ENCODE measurements at places on chromosomes 4 and X.

DNA sequence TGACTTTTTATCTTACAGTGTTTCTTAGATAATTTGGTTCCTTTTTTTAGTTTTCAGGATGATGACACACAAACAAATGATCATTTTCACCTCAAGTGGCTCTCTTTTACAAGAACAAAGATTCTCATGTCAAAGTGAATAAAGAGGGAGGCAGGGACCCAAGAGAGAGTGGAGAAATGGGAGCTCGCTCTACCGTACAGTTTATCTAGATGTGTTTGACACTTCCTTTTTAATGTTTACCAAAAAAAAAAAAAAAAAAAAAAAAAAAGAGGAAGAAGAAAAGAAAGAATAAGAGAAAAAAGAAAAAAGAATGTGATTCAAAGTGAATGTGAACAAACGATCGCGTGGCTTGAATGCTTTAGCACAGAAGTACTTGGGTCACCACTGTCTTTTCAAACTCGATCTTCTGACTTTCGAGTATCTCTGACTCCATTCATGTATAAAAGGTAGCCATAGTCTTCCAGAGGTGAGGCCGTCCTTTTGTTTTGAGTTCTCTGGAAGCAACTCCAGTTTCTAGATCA is 75.6 kb upstream of the GRXCR1 start:
- no peak for DNase-seq

GRCh38 chrX:5458300-5458842 is 770.3 kb downstream of the NLGN4X start:
- DNase-seq = no peak

DNA sequence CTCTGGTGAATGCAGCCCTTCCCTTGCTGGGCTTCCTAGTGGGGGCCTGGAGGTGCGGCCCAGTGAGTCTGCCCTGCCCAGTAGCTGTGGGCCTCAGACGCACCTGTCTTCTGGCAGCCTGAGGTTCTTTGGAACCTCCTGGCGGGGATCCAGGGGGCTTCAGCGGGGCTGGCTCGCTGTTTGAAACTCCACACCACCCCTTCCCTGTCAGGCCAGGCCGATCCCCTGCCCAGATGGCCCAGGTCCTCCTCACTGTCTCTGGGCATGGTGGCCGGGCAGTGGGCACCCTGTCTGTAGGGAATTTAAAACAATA is 10.7 kb upstream of the NKX1-1 start:
- DNase-seq = no peak

DNA sequence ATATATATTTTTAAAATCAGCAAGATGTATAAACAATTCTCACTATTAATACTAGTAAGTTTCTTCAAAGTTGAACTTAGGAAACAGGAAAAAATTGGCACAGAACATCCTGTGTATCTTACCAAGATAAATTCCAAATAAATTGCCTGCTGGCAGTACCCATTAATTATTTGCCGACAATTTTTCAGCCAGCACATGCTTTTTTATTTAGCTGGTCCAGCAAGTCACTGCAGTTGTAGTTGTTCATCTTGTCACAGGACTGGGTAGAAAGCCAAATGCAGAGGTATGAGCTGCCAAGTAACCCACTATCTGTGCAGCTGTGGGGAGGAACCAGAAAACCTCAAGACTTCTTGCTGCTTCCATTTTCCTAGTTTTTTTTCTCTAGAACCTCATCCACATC is 113.4 kb downstream of the PACRGL start:
- no peak for DNase-seq

DNA sequence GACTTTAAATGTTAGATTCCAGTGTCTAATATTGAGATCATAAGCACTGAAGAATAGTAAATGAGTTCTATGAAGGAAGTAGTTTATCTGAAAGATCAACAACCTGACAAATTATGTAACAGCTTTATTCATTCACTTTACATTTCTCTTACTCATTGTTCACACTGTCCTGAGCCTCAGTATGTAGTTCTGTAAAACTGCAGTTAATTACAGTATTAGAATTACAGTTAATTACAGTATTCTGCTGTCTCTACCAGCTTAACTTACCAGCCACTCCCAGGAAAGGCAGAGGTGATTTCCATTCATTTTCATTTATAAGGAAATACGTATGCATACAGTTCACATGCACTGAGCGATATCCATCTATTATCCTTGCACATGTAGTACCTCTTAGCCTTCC is 32.7 kb downstream of the NFKB1 start:
- no peak for DNase-seq
